Activated CD4-positive, CD25-positive, alpha-beta regulatory T cell treated with anti-CD3 and anti-CD28 coated beads, Interleukin-2, amount 50 U/mL, for 72 hours (primary cell): ENCODE measurements at places on chromosomes 2 and 18.

DNA sequence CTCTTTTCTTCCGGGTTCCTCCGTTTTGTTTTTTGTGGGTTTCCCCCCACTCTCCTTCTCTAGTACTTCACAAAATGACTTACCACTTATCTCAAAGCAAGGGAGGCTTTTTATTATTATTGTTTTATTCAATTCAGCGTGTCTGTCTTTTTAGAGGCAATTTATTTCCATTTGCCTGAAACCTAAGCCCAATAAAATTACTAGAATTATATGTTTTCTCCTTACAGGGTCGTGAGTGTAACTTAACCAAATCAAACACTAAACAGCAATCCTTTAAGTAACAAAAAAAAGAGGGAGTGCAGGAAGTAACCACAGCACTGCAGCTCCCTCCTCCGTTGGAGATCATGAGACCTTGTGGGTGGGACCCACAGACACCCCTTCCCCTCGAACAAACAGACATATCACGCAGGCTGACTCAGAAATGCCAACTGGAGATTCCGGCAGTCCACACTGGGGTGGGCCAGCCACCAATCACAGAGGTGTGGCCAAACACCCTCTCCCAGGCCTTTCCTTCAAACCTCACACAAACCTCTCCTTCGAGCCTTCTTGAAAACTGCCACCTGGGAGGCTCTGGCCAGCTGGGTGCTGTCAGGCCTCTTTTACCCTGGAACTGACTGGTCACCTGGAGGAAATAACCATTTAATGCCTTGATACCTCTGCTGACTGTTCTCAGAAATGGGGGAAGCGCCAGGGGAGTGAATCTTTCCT is 207.1 kb upstream of the SMAD2 start:
- DNase-seq: no peak

- no peak for DNase-seq
These were observed 19.4 kb downstream of the FZD5 start for GRCh38 chr2:207750345-207750744.

GRCh38 chr18:26357960-26358359 is 131.7 kb downstream of the TAF4B start:
- DNase-seq: no peak

DNA sequence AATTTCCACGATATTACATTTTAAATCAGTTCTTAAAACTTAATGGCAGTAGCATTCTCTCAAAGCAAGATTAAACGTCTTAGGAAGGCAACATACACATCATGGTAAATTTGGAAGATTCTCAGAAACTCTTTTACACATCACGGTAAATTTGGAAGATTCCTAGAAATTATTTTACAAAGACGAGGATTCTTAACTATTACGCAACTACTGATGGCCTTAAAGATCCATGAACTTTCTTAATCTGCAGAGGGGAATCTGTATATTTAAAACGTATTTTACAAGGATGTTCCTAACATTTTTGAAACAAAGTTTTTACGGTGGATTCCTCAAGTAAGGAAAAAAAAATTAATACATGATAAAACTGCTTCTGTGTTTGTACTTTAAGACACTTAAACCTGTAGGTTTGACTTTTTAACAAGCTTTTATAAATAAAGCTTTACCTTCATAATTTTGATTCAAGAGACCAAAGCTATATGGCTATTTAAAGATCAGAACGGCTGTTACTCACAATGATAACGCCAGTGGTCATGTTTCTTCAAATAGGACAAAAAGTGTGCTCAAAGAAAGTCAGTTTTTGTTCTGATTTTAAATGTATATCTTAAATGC is 1.7 kb downstream of the ATF2 start:
- no peak for DNase-seq

DNA sequence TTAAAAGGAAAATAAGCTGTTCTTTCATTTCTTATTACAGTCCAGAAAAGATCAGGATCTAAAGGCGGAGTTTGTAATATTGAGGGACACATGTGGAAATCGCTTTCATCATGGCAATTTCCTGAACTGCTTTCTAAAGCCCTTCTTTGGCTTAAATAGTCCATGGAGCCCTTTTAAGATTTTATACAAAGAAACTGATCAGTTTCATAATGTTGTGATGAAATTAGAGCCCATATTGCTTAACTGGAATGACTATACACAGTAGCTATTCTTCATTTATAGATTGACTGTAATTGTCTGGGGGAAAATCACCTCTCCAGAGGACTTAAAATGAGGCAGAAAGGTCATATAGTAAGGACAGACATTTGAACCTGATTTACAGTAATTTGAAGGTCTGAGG is 322.2 kb downstream of the ETAA1 start:
- no peak for DNase-seq

DNA sequence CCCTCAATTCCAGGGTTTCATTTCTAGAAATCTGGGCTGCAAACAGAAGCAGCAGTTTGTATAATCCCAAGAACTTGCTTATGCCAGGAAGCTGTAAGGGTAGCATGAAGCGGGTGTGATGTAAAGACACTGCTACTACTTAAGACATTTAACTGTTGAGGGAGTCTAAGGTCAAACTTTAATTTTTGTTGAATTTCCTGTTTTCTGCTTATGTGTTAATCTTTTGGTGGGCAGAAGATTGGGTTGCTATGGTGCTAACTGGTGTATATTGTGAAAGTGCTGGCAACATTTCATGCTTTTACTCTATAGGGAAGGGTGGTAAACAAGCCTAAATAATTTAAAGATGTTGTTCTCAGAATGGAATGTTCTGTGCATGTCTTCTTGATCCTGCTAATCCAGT is 2.7 kb downstream of the NCOA1 start:
- no peak for DNase-seq

- no peak for DNase-seq
These were observed 40.6 kb upstream of the SPRED2 start for GRCh38 chr2:65473045-65473444.

DNA sequence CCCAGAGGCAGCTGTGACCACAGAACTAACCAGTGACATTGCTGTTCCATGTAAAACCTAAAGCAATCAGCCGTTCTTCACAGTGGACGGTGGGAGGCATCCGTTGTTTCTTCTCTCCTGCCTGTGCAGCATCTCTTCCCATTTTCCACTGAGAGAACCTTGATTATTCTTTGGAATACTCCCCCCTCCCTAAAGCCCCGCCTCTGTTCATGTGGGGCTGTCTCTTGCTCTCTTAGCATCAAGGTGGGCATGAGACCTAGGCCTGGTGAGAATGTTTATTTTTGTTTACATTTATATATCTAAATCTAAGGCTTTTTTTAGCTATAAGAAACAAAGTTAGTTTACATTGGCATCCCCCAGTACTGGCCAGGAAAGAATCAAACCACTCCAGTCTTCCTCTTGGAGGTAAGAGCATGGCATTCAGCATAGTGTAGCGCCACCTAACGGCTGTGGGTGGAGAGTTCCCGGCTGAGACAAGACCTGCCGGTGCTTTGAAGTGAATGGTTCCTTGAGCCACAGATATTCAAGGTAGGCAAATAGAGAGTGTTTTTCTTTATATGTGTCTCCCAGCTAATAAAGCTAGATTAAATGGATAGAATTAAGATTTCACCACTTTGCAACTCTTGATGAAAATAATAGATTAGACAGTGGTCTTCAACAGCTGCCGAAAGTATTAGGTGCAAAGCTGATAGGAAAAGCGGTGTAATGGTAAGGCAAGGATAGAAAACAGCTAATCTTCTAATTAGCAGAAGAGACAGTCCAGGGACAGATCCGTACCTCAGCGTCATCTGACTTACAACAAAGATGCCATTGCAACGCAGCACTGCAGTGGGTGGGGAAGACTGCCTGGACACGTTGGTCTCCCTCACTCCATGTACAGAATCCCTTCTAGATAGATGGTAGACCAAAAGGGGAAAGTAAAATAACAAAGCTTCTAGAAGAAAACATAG is 219.6 kb upstream of the RAB12 start:
- DNase-seq: no peak

- no peak for DNase-seq
These were observed 15.6 kb upstream of the CYTIP start for GRCh38 chr2:157459486-157459885.

DNA sequence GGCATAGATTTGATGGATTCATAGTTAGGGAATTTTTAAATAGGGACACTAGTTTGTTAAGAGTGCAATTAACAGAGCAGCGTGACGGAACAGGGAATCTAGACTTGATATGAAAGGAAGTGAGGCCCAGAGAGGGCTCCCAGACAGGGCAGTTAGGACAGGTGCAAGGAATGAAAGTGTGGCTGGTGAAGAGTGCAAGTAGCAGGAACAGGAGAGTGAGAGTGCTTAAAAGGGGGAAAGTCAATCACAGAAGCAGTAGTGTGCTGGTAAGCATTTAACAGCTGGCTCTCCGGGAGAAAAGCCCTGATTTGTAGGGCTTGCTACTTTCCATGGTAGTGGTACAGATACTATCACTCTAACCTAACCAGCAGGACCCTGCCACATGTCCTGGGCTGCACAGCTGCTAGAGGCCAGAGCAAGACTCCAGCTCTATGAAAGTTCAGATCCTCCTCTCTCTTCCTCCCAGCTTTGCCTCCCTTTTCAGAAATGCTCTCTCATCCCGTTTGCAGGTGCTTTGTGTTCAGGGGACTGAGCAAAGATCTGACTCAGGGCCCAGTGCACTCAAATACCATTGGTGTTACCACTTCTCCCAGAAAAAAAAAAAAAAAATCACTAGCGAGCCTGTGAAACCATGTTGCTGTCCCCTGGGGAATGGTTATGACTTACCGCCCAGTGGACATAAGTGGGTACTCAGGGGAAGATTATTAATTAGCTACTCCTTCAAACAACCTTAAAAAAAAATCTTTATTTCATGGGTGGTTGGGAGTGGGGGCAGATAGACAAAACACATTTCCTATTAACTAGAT is 18.1 kb upstream of the GCFC2 start:
- no peak for DNase-seq

DNA sequence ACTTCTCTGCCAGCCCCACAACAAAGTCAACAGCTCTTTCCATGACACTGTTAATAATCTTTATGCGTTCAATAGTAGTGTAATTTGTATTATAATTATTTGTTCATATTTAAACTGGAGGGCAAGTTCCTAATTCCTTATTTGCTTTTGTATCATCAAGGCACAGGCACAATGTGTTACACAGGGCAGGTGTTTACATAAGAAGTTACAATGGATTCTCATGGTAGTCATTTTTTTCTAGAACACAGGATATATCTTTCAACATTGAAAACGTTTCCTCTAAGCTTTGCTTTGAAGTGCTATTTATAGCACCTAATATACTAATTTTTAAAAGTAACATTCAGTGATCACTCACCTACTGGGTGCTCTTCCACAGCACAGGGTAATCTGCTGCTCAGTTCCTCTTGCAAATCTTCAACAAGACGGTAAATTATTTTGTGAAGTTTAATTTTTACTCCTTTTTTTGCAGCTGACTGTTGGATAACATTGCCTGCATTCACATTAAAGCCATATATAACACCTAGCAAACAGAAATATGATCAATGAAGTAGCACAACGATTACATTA is 7.3 kb downstream of the RPS27A start:
- DNase-seq: no peak

GRCh38 chr2:162766092-162766491 is 72.5 kb downstream of the KCNH7 start:
- no peak for DNase-seq

- no peak for DNase-seq
These were observed 166.6 kb downstream of the TNS1 start for GRCh38 chr2:217835931-217836891.

DNA sequence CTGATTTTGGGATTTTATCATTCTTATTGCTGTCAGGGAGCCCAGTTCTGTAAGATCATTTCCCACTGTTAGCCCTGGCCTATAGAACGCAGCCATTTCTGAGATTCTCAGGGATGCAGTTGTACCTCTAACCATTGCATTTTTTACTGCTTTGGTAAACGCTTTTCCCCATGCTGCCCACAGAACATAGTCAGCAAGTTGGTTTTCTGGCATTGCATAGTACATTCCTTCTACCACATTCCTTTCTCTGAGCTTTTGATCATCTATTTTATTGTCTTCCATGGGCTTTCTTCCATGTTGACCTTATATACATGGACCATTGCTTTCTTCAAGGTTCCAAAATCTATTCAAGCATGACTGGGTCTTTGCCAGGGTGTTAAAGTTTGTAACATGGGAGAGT is 86.8 kb upstream of the ST6GAL2 start:
- DNase-seq: no peak

GRCh38 chr2:6993229-6993640 is 76.0 kb downstream of the RNF144A start:
- DNase-seq: no peak

DNA sequence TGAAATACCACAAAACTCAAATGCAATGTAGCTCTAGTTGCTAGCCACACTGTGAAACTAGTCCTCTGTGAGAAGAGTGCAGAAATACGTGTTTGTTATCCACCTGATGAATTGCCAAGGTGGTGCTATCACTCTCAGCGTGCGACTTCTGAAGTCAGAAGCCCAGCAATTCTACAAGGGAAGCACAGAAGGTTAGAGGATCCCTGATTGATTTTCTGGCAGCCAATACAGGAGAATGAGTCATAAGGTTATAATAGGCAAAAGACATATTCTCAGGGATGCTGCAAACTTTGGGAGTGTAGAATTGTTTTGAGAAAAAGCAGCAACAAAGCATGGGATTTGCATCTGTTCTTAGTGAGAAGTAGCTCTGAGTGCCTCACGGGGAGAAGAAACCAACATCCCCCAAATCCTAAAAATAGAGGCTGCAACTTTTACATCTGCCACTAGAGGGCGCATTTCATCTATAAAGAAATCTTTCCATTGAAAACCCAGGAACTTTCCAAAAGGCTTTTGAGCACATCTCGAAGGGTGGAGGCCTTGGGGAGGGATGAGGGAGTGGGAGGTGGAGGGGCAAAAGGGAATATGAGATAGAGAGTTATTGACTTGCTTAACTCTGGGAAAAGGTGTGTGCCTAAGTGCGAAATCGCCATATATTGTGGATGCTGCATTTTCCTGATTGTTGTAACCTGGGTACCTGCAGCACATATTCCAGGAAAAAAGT is 78.0 kb downstream of the TMEM182 start:
- no peak for DNase-seq

DNA sequence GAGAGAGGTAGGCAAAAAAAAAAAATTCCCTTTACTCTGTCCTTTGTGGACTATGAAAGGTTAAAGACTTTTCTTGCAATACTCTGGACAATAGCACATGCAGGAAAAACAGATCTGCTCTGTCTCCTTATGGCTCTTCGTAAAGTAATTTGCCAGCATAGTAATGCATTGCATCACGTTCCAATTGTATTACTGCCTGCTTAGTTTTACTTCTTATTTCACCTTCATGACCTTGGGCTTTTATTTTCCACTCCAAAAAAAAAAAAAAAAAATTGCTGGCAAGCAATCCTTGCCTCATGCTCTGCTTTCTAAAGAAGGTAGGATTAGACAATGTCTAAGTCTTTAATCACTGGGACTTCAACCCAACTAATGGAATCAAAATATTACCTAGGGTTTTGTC is 1802.7 kb downstream of the SUCLG1 start:
- DNase-seq: no peak

- DNase-seq: no peak
These were observed 28.7 kb downstream of the ZSWIM2 start for GRCh38 chr2:186820303-186820702.

- no peak for DNase-seq
These were observed 173.4 kb upstream of the NDUFV2 start for GRCh38 chr18:8928847-8929780.

GRCh38 chr2:174499371-174499770 is 12.5 kb upstream of the GPR155 start:
- DNase-seq: no peak

- no peak for DNase-seq
These were observed 126.5 kb downstream of the TSN start for GRCh38 chr2:121881950-121882349.

GRCh38 chr2:109268916-109269315 is 139.9 kb downstream of the SH3RF3 start:
- no peak for DNase-seq

GRCh38 chr18:6004119-6004518 is 108.8 kb upstream of the TMEM200C start:
- no peak for DNase-seq
